ENCODE measurements at places on chromosomes 5 and 9.

- ATAC-seq = no peak
These were observed 62.5 kb downstream of the CRB2 start for GRCh38 chr9:123418506-123418905.

DNA sequence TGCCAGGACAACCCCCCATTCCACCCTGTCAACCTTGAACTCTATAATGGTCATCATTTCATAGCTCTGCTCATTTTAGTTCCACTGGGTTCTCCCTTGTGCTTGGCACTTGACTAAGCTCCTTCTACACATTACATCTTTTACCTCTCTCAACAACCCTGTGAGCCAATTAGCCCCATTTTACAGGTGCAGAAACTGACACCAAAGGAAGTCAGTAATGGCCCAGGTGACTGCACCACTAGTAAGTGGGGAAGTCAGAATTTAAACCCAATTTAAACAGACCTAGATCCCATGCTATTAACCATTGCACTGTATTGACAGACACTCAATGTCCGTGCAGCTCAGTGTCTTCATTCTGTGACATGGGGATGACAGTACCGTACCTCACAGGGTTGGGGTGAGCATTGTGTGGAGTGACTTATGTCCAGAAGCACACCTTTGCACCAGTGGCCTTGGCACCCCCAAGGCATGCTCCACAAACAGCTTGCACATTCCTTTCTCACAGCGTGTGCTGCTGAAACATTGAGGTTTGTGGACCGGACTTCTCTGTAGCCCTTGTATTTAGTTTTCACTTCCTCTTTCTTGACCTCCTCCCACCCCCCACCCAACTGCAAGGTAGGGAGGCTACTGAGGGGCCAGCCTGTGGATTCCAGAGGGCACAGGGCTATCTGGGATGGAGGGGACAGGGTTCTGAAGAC lies 23.1 kb downstream of the IRF1 start:
- no peak for ATAC-seq

DNA sequence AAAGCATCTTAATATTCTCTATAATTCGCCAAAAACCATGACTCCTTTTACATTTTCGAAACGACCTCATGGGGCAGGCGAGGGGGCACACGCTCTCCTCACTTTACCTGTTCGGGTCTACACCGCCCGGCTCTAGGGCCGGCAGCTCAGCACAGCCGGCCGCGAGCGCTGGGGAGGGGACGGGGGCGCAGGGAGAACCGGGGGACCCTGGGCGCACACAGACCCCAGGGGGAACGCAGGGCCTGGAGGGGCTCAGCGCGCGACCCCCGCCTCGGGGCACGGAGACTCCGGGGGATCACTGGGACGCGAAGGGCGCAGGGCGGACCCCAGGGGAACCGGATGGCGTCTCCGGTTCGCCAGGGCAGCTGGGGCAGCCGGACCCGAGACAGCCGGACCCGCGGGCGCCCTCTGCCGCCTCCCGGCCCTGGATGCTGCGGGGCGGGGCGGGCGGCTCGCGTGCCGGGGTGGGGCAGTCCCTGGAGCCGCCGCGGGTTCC lies at the start of gene AHRR:
TSS of gene AHRR (plus strand) at position 485 of the 496 bp plus-strand sequence. CDS start 22,189 bp downstream, outside the sequence.
- peak; percentile 69 for ATAC-seq

DNA sequence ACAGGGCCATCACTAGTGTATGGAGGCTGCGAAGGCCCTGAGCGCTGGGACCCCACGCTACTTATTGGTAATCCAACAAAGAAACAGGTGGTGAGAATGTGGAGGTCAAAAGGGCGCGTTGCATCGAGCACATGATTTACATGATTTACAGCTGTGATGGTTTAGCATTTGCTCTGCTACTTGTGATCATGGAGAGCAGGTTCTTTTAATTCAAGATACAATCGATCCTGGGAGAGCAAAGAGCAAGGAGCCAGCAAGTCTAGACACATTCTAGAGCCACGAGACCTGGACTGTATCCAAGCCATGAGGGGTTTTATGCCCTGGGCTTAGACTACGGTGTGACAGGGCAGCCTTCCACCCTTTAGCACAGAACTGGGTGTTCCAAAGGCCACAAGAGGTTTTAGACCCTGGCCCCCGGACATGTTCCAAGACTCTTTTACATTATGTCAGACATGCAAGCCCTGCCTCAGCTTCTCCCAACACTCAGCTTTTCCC lies 47.0 kb upstream of the CLK4 start:
- ATAC-seq = no peak

DNA sequence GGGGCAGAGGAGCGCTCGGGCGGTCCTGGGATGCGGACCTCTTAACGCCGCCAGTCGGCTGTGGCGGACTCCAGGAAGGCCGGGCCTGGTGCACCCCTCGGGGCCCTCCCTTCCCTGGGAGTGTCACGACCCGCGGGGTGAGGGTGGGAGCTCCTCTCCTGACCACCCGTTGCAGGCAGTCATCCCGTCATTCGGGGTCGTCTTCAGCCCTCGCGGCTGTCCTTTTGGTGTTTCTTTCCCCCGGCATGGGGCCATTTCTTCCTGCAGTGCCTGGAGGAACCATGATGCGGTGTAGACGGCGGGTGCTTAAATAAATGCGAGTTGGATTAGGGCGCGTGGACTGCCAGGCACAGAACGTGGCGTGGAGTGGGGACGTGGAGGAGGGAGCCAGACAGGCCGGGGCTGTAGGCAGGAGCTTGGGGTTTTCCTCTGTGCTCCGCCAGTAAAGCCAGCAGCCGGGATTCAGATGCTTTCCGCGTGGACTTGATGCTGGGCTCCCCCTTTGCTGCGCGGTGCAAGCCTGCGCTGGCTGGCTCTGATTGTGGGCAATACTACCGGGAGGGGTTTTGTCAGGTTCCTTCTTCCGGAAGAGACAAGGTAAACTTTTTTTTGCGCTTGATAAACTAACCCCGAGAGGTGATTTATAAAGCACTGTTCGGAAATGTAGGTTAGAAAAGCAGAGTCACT lies 868 bp downstream of the KDM4C start:
- peak; percentile 4 for ATAC-seq
